ENCODE measurements at places on chromosomes 1 and 21.

DNA sequence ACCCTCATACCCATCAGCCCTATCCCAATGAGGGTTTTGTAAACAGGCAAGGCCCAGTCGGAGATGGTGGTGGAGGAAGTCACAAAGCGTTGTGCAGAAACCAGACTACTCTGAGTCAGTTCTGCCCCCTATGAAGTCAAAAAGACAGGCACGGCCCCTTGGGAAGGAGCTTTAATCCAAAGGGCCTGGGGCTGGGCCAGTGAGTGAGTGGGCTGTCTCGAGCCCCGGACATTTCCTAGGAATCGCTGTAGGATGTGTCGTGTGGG, 442 bp upstream of the AHCYL1 start:
- DNase-seq, result no peak

GRCh38 chr1:200153277-200154055, 126.0 kb downstream of the NR5A2 start:
- peak; percentile 60 for DNase-seq

DNA sequence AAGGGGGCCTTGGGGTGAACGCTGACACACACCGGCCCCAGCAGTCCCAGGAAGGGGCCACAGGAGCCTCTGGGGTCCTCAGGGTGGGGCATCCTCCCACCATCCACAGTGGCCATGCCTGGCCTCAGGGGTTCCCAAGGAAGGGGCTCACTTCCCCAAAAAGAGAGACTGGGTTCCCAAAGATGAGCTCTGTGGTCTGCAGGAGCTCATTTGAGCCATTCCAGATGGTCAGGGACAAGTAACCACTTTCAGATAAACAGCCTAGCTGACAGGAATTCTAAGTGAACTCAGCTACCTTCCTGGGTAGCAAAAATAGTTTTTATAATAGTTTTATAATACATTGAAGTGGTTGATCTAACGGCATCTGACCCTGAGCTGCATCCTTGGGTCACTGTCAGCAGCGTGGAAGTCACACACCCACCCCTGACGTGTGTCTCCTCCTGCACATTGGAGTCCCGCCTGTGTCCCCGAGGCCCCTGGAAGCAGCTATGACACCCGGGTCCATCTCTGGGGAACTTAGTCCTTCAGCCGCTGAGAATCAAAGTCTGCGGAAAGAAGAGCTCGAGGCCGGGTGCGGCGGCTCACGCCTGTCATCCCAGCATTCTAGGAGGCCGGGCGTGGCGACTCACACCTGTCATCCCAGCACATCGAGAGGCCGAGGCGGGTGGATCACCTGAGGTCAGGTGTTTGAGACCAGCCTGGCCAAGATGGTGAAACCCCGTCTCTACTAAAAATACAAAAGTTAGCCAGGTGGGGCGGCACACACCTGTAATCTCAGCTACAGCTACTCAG, 5.7 kb upstream of the TMEM240 start:
- no peak for DNase-seq

DNA sequence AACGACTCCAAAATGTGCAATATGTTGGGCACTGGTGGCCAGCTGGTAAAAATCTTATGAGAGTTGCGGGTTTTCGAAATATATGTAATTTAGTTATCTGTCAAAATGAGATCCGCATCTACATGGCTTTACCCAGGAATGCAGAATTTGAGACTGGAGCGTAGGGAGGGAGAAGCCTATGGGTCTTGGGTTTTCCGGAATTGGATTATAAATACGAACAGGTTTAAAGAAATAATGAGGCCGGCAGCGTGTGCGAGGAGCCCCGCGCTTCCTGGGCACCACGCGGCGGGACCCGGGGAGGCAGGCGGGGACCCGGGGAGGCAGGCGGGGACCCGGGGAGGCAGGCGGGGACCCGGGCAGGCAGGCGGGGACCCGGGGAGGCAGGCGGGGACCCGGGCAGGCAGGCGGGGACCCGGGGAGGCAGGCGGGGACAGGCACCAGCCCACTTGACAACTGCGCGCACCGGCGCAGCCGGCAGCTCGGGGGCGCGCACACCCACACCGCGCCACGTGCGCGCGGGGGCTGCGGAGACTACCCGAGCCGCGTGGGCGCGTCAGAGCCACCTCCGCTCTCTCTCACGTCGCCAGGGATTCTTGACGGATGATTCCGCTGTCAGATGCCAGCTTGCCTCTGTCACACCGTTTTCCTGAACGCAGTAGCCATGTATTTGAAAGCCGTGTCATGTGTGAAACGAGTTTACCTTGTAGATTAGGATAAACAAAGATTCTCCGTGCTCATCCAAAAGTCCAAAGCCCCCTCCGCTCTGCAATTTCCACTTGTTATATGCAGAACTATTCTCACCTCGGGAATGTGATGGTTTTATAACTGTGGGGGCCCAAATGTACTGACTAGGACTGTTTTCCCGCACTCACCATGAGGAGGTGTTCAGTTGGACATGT, 54.3 kb upstream of the HNRNPU start:
- peak; percentile 53 for DNase-seq

- no peak for DNase-seq
Observed at GRCh38 chr1:98975113-98975512, 29.5 kb downstream of the PLPPR5 start.

- no peak for DNase-seq
Observed at GRCh38 chr1:182368903-182369302, 22.7 kb downstream of the GLUL start.

DNA sequence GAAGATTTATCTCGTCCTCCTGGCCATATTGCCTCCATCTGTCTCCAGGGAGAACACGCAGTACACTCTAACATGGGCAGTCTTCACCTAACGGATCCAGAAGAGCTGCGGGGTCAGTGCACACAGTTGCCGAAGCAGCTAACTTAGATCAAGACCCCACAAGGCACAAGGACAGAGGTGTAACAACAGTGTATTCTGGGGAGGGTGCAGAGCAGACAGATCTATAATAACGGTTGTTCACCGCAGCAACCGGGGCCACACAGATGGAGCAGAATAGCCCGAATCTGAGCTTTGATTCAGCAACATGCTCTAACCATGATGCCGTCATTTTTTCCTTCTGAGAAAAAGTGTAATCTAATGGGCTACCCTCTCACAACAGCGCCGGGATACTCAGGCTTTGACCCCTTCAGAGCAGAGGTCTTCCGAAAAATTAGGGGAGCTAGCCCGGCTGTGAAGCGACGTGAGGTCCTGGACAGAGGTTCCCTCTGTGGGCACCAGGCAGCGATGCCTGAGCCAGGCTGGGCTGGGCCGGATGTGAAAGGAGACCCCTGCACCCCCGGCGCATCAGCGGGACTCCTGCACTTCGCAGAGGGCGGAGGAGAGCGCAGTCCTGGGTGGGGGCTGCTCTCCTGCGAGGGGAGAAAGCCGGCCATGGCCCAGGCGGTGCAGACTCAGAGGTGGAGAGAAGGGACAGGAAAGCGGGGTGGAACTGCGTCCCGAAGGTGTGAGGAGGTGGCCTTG, 57.5 kb downstream of the BCL9 start:
- DNase-seq, result peak; percentile 32

- DNase-seq, result no peak
Observed at GRCh38 chr1:233962878-233963277, 58.4 kb downstream of the SLC35F3 start.

DNA sequence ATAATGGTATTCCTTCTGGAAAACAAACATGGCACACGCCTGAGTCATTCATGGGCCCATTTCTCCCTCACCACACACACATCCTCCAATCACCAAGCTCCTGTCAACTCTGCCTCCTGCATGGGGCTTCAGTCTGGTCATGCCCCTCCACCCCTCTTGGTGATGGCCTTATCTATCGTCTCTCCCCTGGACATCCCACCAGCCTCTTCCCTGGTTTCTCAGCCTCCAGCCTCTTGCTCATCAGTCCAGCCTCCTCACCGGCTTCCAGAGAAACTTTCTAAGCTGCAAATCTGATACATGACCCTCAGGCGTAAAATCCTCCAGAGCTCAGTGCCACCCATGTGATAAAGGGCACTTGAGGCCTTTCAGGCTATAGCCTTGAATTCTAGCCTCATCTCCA, 243.9 kb downstream of the FOXD2 start:
- no peak for DNase-seq

- DNase-seq, result no peak
Observed at GRCh38 chr1:89941110-89941766, 53.7 kb upstream of the ZNF326 start.

DNA sequence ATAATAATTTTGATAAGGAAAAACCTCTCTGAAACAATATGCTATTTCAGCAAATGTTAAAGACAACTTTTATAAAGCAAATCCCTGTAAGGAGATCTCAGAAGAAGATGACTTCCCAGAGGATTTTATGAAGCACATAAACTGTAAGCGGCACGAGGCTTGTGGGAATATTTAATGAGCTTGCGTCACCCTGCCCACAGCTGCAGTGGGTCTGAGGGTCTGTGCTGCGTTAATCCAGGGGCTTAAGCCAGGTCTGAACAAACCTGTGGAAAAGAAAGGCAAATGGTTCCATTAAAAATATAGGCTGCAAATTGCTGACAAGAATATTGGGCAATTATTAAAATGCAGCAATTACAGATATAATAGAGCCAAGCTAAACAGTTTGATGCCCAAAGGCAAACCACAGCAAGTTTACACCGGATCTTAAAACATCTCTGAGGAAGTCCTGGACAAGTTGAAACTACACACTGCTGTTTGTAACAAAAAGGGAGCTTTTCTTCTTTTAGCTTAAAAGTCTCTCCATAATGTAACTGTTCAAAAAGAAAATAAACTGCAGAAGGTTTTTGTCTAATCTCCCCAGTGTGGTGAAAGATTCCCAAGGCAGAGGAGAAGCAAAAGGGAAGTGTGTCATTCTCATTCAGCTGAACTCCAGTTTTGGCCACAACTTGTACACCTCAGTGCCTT, 21.8 kb downstream of the TGFBR3 start:
- no peak for DNase-seq

DNA sequence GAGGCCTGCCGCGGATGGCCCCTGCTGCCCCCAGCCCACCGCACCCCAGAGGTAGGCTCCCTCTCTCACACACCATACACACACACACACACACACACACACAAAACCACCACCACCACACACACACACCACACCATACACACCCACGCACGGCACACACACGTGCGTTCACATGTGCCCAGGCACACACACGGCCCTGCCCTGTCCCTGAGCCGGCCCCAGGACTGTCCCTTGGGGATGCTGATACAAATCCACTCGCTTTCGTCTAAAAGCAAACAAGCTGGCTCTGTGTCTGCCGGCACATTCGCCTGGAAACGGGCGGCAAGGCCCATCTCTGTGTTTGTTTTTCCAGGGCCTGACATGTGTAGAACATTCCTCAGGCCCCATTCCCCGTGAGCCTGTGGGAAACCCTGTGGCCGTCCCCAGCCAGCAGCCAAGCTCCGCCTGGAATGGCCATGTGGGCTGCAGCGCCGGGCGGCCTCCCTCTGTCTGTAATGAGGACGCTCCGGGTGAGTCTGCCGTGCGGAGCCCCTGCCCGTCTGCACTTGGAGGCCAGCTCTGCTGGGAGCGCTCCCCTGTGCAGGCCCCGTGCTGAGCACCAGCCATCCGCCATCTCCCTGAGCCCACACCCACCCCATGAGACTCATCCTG, 67.4 kb downstream of the DMRTB1 start:
- DNase-seq, result no peak

Measured in activated CD4-positive, alpha-beta T cell treated with anti-CD3 and anti-CD28 coated beads, Interleukin-2, amount 50 U/mL, for 48 hours (primary cell).